CD4-positive, alpha-beta T cell treated with Interleukin-12 subunit alpha and Interleukin-12 subunit beta, for 1 hour (primary cell): ENCODE measurements at places on chromosomes 1 and 21.

GRCh38 chr1:31801458-31801857, 14.4 kb downstream of the SPOCD1 start:
- no peak for DNase-seq

DNA sequence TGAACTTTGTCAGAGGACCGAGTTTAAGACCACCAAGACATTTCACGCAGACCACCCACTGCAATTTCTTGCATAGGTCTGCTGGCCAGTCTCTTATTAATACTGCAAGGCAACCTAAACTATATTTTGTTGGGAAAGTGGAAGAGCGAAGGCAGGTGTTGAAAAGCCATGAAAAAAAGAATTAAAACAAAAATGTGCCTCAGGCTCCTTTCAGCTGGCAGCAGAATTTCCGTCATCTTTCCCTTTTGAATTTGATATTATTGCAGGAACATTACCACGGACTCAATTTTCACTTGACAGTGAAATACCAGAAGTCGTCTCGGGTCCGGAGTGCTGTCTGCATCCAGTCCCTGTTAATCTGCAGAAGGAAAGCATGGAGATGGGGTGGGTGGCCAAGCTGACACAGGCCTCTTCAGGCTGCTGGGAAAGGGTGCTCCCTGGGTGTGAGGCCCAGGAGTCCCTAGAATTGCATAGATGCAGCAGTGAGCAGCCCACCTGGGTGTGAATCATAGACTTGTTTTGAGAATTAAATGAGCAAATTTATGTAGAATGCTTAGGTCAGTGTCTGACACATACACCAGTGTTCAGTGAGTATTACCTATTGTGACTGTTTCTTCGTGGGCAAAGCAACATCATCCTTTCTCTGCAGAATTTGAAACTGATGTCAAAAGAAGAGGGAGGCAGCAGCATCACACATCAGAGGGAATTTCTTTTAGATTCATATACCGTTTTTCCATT, 150.7 kb downstream of the PBX1 start:
- no peak for DNase-seq

DNA sequence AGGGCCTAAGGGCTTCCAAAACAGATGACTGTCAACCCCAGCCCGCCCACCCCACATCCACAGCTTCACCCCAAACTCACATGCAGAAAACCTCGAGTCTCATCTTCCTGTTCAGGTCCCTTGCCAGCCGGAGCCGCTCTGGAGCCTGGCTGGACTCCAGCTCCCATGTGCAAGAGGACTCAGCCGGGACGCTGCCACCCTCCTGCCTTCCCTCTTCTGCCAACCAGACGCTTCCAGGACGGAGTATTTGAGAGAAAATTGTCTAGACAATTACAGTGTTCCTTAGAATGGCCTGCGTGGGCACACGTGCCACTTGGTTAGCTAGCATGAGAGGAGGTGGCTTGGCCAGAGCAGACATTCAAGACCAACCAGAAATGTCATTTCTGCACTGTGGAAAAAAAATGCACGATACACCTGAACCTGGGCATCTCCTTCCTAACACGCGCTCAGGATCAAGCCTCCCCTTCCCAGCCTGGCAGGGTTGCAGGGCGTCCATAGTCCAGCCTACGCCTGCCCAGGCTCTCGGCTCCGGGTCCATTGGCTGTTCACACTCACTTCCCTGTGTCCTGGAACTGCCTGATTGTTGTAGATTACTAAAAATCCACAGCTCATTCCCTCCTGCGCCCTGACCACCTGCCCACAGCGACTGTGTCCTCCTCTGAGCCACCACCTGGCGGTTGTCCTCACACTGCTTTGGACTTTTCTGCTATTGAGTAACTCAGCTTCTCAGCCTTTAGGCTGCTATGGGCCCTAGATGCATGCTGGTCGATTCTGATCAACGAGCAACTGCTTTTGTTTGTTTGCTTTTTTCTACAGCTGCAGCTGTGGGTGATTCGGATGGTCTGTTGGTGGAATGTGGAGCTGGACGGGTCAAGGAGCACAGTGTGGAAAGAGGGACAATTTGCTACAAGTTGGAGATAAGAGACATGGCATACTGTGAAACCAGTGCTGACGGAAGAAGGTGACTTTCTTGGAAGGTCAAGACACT, at the start of gene CLDN14:
Gene CLDN14 (minus strand): TSS at position 708 of the 988 bp plus-strand sequence. CDS start 18,427 bp downstream, outside the sequence.
- DNase-seq, result no peak

GRCh38 chr1:20223106-20223505, 36.8 kb upstream of the PLA2G2C start:
- no peak for DNase-seq

- DNase-seq, result no peak
Measured at GRCh38 chr1:221753828-221754188, 11.9 kb upstream of the DUSP10 start.

GRCh38 chr1:54754045-54754444, 10.3 kb downstream of the PARS2 start:
- DNase-seq, result no peak

- no peak for DNase-seq
Measured at GRCh38 chr1:234265861-234266260, 107.4 kb upstream of the COA6 start.

DNA sequence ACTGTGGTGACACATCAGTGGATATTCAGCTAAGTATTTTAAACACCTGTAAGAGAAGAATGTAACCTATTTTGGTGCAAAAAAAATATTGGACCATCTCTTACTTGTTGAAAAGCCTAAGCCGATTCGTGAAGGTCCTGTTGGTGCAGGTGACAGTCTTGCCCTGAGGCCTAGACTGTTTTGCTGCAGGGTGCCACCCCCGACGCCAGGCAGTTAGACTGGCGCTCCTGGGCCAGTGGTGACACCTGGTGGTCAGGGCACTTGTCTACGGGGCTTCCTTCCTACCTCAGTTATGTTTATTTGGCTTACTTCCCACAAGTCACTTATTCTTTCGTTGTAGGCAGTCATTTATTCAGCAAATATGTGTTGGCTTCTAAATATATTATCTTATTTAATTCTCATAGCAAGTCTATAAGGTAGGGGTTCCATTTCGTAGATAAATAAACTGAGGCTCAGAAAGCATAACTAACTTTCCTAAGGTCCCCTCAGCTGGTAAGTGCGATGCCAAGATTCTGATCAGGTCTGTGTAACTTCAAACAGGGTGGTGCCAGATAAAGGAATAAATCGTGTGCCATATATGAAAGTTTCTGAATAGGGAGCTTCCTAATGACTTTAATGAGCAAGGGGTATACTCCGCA, 1.9 kb downstream of the EEIG2 start:
- DNase-seq, result peak; percentile 88

- no peak for DNase-seq
Measured at GRCh38 chr1:113846391-113847035, 25.0 kb downstream of the PTPN22 start.

- DNase-seq, result no peak
Measured at GRCh38 chr1:79599257-79599656, 592.7 kb upstream of the ADGRL4 start.

- no peak for DNase-seq
Measured at GRCh38 chr21:45237401-45237800, 50.3 kb downstream of the POFUT2 start.

GRCh38 chr1:39272798-39273469, 68.4 kb downstream of the MACF1 start:
- DNase-seq, result no peak

- DNase-seq, result no peak
Measured at GRCh38 chr1:27377760-27378495, 3.3 kb upstream of the FCN3 start.

DNA sequence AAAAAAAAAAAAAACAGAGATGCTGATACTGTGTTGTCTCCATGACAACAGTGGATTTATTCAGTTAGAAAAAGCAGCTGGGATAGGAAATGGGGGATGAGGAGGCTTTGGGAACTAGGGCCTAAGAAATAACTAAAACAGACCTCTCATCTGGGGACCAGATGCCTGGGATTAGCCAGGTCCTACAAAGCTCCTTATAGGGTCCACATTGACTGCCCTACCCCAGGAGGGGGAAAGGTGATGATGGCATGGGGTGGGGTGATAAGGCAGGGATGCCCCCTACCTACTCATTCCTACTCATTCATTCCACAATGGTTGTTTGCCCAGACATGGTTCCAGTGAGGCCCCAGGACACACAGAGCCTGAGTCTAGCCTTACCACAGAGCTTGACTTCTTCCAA, 131.2 kb downstream of the PLXNA2 start:
- DNase-seq, result no peak

DNA sequence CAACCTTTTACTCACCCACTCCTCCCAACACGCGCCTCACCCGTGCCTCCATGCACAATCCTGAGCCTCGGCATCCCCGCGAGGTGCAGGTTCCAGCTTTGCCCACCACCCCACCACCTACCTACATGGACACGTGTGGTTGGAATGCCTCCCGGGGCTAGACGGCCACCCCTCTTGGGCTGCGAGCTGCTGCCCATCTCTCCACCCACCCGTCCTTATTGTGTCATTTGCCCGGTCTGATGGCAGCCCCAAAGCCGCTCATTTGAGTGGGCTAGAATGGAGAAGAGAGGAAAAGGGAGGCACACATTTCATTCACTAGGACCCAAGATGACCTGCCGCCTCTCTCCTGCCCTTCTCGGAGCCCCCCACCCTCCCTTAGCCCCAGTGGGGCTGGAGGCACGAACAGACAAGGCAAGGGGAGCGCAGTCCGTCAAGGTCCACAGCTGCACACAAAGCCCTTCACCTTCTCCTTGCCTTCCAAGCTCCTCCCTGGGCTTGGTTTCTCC, 785 bp downstream of the ZNF697 start:
- no peak for DNase-seq

DNA sequence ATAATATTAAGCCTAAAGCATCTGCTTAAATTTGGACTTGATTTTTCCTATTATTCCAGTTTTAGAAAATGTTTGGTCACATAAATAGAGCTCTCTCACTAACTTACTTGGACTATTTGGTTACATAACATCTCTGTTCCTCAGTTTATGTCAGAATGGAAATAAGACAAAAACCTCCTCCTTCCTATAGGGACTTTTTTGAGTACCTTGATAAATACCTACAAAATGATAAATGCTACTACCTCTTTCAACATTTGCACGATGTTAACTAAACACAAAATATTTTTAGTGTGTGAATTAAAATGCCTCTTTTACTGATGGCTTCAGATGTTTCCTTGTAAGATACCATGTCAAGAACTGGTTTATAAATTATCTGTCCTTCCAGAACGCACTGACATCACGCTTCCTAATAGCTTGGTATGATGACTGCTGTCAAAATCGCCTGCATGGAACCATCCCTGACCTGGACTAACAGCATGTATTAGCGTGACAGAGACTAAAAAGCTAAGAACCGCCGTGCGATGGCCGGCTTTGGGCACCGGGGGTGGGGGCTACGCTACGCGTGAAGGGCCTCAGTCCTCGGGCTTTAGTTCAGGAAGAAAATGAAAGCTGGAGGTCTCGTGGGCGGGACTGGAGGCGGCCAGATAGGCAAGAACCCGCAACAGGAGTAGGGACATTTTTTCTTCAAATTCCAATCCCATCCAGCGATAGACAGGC, 133.2 kb upstream of the BARHL2 start:
- no peak for DNase-seq

DNA sequence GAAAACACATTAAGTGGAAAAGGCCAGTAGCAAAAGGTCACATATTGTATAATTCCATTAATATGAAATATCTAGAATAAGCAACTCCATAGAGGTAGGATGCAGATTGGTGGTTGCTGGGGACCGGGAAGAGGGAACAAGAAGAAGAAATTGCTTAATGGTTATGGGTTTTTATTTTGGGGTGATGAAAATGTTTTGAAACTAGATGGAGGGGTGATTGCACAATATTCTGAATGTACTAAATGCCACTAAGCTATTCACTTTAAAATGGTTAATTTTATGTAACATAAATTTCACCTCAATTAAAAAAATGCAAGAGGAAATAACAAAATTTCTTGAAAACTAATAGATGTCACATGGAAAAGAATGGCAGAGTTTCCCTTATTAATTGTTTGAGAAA, 6.7 kb downstream of the KIAA0040 start:
- DNase-seq, result no peak

- DNase-seq, result no peak
Measured at GRCh38 chr1:112389689-112390088, 6.3 kb upstream of the CTTNBP2NL start.

DNA sequence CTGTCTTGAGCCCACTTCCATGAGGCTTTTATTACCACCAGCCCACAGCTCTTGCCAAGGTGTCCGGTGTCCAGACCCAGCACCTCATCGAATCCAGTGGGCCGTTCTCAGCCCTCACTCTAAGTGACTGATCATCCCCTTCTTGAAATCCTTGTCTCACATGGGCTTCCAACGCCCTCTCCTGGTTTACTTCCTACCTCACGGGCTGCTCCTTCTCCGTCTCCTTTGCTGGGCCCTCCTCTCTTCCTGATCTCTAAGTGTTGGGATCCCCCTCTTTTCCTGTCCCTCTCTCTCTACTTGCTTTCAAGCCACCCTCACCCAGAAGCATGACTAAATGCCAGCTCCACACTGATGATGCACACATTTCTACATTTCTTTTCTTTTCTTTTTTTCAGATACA, 9.0 kb upstream of the RHBG start:
- DNase-seq, result no peak

GRCh38 chr1:110593902-110594301, 12.3 kb downstream of the KCNA2 start:
- DNase-seq, result no peak

GRCh38 chr1:44559913-44560312, 114.4 kb downstream of the TMEM53 start:
- no peak for DNase-seq

DNA sequence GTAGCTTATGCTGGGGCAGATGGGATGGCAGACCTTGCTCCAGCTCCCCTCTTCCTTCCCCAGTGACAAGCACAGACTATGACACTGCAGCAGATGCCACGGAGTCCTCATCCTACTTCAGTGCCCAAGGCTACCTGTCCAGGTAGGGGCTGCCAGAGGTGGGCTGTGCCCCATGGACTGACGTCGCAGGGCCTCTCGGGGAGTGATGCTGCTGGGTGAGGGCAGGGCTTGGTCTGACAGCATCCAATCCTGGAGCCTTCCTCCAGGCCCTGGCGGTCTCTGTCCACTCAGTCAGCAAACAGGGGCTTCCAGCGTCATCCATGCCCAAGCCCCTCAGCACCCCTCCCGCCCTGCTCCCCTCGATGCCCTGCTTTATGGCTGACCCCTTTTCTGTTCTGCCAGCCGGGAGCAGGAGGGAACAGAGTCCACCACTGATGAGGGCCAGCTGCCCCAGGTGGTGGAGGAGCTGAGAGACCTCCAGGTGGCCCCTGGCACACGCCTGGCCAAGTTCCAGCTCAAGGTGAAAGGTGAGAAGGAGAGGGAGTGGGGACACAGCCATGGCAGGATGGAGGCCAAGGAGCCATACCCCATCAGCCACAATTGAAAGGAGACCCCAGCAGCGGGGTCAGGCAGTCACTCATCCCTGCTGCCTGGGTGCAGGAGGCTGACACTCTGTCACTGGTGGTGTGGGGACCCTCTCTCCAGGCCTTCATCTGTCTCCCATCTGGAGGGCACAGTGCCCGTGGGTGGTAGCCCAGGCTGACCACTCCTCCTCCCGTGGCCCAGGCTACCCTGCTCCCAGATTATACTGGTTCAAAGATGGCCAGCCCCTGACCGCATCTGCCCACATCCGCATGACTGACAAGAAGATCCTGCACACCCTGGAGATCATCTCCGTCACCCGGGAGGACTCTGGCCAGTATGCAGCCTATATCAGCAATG, 73.6 kb downstream of the TRIM11 start:
- DNase-seq, result no peak

GRCh38 chr1:203521074-203521794, 27.3 kb downstream of the OPTC start:
- no peak for DNase-seq

GRCh38 chr1:40094466-40095110, 2.5 kb downstream of the PPT1 start:
- no peak for DNase-seq
